ENCODE measurements at places on chromosomes 6 and 20.

DNA sequence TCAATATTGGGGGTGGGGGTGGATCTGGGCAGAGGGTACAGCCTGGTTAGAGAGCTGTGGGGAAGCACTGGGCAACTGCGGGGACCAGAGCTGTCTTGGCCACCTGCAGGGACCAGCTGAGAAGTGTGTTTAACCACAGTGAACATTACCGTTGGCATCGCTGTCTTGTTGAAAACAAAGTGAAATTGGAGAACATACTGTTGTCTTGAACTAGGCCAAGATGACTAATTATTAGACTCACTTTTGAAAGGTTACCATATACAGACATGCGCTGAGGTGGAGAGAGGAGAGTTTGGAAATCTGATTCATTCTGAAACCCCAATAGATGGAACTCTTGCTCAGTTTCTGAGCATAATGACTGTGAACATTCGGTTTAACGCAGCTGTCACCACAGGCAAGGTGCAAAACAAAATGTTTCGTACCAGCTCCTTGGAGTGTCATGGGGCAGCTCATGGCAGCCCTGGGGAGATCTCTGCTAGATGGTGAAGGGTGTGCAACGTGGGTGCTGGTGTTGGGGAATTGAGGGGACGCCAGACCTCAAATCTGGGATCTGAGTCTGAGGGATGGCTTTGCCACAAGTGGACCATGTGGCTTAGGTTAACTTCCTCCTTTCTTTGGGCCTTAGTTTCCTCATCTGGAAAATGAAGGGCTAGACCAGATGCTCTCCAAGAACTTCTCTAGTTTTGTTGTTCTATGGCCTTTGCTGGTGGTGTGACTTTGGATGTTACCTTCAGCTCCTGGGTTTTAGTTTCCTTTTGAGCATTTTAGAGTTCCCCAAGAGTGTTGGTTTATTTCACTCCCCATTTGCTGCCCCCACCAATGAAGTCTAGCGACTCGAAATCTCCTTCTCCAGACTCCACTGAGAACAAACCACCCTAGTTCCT is 24.6 kb upstream of the GTSF1L start:
- peak; percentile 83 for DNase-seq

GRCh38 chr20:5353624-5354496 is 37.1 kb upstream of the PROKR2 start:
- DNase-seq, result peak; percentile 71

GRCh38 chr20:21393166-21393565 is 4.2 kb downstream of the NKX2-4 start:
- DNase-seq, result no peak

DNA sequence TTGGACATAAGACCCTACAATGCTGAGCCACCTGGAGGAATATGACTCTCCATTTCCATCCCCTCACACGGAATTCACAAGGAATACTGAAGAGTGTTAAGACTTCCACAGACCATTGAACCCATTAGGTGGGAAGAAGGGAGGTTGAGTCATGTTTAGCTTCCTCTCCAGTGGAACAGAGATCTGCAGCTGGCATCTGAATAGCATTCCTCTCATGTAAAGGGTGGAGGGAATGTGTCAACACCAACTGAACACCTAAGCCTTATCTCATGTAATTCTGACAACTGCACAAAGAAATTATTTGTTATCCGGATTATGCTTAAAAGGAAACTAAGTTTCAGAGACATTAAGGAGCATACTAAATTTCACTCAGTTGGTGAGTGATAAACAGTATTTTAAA is 705.9 kb downstream of the MAFB start:
- DNase-seq, result no peak

DNA sequence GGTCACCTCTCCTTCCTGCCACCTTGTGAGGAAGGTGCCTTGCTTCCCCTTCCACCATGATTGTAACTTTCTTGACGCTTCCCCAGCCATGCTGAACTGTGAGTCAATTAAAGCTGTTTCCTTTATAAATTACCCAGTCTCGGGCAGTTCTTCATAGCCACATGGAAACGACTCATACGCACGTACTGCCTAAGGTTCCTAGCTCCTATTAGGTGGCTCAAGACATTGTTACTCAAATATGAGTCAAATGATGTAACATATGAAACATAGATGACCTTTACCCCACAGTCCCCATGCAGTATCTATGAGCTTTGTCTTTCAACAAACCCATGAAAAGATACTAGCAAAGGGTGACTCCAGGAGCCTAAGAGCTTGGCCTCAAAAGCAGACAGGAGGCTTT is 98.3 kb downstream of the SIM1 start:
- peak; percentile 81 for DNase-seq

- no peak for DNase-seq
Observed at GRCh38 chr20:56724241-56724757, 95.2 kb downstream of the TFAP2C start.

DNA sequence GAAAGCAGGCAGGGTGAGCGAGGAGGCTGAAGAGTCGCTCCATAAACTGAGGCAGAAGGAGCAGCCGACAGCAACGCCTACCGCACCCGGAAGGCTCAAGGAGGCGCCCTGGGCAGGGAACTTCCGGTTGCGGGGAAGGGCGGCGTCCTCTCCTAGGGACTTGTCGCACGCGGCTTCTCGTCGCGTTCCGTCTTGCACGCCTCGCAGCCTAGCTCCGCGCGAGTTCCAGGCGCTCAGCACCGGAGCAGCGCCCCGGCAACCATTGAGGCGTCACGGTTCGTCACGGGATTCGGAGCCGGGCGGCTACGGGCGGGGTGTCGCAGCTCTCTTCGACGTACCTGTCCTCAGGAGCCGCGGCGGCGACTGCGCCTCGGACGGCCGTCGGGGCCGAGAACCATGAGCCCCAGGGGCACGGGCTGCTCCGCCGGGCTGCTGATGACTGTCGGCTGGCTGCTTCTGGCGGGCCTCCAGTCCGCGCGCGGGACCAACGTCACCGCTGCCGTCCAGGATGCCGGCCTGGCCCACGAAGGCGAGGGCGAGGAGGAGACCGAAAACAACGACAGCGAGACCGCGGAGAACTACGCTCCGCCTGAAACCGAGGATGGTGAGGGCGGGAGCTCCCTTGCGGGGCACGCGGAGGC is at the start of gene SPACA1:
TSS of gene SPACA1 (plus strand) at position 332 of the 641 bp plus-strand sequence. CDS start at position 397, 65 bp downstream.
- DNase-seq, result no peak

DNA sequence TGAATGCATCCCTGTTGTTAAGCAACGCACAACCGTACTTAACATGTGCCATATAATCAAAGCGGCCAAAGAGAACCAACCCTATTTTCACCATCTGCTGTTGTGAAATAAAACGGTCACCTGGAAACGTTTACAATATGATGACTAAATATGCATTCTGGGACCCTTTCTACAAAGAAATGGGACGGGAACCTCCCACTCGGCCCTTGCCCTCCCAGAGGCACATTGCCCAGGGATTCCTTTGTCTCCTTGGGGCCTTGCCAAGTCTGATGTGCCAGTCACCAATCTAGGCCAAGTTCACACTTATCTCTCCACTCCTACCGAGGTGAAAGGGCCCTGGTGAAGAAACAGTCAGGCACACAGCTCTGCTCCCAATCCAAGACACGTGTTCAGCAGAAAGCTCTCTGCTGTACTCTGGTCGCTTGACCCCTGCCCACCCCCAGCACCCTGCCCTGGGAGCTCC is 427.4 kb upstream of the JARID2 start:
- DNase-seq, result no peak

DNA sequence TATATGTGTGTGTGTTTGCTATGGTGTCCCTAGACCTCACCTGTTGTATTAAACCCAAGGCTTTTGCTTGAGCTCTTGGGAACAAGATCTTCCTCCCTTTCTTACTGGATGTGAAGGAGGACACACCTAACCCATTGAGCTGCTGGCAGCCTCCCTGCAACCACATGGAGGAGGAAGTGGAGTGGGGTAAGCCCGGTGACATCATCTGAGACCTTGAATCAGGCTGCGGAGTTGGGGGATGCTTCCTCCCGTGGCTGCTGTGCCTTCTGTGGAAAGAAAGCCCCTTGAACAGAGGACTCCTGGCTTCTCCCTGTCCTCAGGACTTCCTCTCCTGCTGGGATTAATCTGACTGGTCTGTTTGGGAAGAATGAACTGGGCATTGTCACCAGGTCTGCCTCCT is 3.3 kb downstream of the CST11 start:
- peak; percentile 20 for DNase-seq

DNA sequence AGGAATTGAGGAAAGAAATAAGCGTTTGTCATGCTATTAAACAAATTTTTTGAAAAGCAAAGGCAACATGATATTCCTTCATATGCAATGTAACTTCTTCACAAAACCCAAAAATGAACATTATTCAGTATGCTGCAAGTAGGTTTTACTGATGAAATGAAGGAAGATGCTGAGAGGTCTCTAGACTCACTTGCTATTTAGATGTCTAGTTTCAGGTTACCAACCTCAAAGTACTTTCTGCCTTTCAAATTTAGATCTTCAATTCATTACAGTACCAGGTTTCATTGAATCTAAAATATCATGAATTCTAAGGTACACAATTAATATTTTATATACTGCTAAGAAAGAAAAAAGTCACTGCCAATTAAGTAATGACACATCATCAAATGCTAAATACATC is 39.9 kb downstream of the MYO6 start:
- DNase-seq, result no peak

DNA sequence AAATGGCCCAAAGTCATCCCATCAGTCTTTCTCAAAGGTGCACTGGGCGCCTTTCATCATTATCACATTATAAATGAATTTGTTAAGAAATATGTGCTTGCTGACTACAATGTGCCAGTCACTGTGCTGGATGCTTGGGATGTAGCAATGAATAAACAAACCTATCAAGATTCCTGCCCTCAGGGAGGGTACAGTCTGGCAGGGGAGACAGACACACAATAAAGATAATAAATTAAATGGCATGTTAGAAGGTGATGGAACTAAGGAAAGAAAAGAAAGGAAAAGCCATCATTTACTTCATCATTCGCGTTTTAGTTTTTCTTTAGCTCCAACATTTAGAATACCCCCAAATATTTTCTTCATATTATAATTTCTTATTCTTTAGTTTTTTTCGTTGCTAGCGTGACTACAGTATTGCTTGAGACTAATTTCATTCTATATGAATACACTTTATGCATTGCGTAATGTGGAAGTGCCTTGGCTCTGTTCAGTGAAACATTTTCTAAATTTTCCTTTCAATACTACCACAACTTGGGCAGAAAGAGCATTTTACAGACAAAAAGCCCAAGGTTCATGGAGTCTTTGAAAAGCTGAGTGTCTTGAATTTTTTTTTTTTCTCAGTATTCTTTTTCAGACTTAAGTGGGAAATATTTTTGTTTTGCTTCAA is 48.7 kb upstream of the CITED2 start:
- DNase-seq, result no peak

DNA sequence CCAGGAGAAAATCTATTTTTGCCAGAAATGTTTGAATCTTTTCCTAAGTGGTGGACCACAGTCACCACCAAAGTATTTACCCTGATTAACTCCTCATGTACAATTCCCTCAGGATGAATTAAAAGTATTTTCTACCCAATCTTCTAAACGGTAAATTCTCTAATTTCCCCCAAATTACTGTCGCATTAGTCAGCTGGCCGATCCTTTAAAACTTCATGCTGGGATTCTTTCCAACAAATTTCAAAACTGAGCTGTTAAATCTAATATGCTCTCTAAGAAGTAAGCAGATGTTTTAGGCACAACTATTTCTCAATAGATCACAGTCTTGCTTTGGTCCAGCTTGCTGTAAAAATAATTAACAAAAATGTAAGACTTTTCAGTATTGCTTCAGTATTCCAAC is 447.2 kb downstream of the FRK start:
- DNase-seq, result peak; percentile 99

DNA sequence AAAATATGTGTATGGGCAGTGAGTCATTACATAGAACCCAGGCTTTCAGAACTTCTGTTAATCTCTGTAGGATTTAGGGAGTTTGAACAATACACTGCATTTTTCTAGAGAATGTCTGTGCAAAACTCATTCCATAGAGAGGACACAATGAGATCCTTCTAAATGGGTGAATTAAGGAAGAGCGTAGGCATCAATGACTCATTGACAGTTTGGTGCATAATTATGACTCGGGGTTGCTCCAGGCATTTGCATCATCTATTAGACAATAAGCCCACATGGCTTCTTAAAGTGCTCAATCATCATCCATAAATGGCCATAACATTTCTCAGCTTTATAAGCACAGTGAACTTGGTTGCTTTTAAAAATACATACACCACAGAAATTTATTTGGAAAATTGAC is 625.5 kb downstream of the CDH26 start:
- peak; percentile 64 for DNase-seq

DNA sequence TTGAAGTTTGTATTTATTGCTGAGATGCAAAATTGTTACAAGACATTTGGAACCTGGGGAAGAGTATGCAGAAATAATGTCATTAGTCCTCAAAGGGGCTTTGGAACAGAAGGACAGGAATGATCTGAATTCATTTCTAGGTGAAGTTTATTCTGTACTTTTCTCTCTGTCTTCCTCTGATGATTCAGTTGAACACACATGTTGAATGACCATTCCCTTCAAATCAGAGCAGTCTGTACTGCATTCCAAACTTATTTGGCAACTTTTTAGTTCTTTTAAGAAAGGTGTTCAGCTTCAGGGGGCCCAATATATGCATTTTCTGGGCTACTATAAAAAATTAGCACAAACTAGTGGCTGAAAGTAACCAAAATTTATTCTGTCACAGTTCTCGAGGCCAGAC is 213.9 kb upstream of the LAMP5 start:
- DNase-seq, result no peak

DNA sequence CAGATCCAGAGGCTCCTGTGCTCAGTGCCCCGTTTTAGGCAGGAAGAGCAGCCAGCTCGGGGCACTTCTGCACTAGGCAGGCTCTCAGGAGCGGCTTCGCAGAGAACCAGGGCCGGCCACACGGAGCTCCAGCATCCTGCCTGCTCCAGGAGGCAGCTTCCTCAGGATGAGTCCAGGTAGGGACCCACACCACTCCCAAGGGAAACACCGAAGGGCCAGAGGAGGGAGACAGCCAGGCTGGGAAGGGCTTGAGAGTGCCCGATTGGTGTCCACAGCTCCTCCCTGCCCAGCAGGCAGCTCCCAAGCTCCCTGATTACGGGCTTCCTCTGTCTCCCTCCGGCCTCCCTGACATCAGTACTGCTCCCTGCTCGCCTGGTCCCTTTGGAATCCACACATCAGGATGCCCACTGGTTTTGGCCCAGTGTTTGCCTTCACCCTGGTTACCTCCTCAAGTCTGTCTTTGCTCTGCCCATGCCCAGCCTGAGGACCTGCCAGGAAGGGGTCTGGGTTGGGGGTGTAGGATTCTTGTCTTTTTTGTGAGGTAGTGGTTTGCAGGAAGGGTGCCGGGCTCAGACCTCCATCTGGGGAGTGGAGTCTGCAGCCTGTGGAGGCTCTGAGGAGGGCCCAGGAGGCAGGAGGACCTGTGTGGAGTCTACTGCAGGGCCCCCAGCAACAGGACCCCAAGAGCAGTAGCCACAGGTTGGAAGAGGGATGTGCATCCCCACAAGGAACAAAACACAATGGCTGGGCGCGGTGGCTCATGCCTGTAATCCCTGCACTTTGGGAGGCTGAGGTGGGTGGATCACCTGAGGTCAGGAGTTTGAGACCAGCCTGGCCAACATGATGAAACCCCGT is 11.2 kb upstream of the PYGB start:
- DNase-seq, result no peak

GRCh38 chr20:4457566-4458543 is 263.9 kb upstream of the PRND start:
- DNase-seq, result peak; percentile 7

- DNase-seq, result no peak
Observed at GRCh38 chr6:15090745-15091384, 155.0 kb upstream of the JARID2 start.

Data from fibroblast of skin of right quadriceps (primary cell).